ENCODE measurements at places on chromosomes 2 and 18.

GRCh38 chr2:135931776-135932443 lies 53.5 kb downstream of the DARS1 start:
- no peak for DNase-seq

DNA sequence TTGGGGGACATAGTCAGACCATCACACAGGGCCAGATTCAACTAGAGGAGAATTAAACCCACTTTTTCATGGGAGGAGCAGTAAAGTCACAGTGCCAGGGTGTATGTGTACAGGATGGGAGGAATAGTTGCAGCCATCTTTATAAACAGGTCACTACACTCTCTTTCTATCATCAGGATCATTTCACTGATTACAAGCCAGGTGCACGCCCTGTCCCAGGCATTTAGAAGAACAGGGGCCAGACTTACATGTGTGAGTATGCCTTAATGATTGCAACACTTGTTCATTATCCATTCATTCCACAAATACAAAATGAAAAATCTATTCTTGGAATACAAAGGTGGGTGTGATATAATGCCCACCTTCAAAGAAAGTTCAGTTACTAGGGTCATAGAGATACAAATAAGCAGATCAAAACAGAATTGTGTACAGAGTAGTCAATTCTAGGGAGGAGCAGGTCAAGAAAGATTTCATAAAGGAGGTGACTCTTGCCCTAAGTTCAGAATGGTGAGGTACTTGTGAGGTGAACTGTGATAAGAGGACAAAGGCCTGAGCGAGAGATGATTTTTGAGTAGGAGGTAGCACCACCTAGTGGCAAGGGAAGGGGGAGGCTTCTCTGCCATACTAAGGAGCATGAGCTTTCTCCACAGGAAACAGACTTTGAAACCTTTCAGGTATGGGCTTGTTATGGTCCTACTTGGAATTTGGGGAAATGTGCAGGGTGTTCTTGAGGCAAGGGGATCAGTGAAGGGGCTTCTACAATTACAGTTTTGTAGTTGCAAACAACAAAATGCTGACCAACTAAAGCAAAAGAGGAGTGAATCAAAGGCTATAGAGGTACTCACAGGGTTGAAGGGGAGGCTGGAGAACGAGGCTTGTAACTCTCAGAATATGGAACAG lies 156.3 kb downstream of the SUCLG1 start:
- DNase-seq: peak; percentile 80

DNA sequence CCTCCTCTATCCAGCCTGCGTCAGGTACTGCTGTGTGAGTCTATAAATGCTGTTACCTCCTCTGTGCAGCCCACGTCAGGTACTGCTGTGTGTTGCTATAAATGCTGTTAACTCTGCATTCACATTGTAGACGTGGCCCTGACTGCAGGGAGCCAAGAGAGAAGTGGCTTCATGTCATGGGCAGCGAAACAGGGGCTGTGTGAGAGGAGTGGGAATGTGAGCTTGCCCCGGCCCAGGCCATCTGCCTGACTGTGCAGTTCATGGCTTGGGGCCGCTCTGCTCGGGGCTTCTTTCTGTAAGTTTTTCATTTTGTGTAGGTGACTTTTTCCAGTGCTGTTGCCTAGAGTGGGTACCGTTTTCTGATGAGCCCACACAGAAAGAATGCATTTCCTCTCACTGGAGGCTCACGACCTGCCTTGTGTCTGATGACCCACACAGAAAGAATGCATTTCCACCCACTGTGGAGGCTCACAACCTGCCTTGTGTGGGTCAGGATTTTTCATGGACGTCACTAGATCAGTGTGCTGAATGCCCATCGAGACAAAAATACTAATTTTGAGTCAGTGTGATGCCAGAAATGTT lies 104.5 kb downstream of the SNTG2 start:
- DNase-seq: no peak

GRCh38 chr18:27428120-27428519 lies 243.0 kb upstream of the CHST9 start:
- DNase-seq: peak; percentile 71

DNA sequence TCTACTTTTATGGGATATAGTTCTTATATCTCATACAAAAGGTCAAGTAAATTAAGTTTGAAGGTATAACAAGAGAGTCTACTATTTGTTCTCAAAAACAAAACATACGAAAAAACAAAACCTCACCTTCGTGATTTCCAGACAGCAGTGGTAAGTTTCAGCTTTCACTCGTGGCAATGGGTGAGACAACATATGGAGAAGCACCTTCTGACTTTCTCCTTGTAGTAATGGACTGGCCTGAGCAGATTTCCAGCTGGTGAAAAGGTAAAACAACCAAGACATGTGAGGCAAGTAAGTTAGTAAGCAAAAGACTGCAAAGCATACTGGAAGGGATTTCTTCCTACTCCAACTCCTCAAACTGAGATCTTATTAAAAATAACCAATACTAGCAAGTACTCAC lies 39.6 kb downstream of the RTTN start:
- DNase-seq: no peak

GRCh38 chr2:110106642-110107041 lies 9.0 kb downstream of the MALL start:
- DNase-seq: no peak

DNA sequence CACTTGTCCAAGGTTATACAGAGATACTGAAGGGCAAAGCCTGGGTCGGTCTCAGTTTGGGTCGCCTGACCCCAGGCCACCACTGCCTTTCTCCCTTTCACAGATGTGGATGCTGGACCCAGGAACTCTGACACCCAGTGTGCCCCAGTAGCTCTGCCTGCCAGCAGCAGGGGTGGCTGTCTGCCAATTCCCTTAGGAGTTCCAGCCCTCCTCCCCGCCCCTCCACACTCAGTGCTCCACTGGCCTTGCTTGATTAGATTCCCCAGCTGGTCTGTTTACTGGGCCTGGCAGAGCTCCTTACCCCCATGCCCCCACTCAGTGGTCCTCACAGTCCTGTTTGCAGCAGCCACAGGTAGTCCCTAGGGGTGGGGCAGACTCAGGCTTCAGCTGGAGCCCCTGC lies 75.5 kb downstream of the NPAS2 start:
- no peak for DNase-seq

GRCh38 chr2:2769481-2770431 lies 438.7 kb upstream of the MYT1L start:
- DNase-seq: peak; percentile 11

DNA sequence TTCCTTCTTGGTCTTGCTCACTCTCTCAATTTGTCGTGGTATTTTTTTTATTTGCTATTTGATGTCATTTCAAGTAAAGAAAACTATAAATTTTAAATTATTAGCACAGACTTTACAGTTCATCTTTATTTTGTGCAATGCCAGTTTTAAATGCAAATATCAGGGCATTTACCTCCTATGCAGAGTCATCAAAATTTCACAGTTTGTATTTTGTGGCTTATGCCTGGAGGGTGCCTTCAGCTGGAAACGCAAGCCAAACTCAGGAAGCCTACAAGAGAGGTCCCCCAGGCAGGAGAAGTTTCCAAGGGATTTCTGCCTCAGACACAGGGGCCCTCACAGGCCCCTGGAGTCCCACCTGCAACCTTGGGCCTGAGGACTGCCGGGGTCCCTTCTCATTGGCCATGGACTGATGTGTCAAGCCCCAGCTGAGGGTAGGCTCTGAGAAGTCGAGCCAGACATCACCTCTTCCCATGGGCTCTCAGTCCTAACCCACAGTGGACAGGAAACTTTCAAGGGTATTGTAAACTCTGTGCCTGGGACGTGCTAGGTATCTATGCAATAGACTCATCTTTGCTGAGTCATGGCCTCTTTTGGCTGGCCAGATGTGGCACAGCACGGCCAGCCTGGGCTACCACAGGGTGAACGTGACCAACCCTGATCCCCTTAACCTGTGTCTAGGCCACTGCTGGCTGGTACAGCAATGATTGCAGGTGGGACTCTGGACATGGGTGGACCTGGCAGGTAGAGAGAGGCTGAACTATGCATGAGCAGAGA lies 236.5 kb downstream of the CELF4 start:
- DNase-seq: no peak

GRCh38 chr2:150211164-150211631 lies 276.3 kb downstream of the RND3 start:
- no peak for DNase-seq

DNA sequence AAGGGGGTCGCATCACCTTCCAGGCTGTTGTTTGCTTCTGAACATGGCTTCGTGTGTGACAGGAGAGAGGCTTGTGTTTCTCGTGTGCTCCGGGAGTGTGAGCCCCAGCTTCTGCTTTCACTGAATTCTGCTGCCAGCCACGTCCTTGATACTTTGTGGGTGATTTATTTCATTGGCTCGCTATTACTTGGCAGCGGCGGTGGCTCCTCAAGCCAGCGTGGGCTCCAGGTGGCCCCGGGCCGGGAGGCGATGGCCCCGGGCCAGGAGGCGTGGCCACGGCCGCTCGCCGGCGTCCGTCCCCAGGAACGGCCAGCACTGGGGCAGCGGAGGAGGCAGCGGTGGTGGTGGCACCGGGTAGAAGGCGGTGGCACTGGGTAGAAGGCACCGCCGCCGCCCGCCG lies 63.1 kb downstream of the NAPG start:
- no peak for DNase-seq

DNA sequence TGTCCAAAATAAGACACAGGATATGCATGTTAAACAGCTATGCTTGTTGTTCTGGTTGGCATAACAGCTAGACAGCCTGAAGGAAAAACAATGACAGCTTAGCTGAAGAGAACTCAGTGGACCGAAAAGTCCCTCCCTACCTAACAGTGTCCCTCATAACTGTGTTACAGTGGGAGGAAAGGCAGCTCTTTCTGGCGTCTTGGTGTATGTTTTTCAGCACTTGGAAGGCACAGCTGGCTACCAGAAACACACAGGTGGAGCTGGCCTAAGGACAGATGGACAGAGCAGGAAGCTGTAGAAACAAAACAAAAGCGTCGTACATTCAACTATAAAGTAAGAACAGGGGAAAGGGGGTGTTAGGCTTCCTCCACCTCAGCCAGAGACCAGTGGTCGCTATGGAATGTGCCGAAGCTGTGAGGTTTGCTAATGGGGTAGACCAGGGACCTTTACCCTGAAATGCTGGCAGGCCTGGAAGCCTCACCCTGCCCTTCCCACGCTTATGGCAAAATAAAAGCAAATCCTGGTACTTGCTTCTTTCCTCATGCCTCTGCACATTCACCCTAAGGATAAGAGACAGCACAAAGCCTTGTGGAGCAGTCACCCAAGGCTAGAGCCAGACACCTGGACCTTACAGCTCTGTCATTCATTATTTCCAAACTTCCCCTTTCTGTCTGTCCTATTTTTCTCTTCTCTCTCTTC lies 103.5 kb upstream of the TRIB2 start:
- DNase-seq: peak; percentile 9
